ENCODE measurements at places on chromosomes 3 and 15. TPM values are rescaled to one million over a fixed set of nuclear protein-coding genes. Genes with fewer than 3 reads are reported as not detected.

DNA sequence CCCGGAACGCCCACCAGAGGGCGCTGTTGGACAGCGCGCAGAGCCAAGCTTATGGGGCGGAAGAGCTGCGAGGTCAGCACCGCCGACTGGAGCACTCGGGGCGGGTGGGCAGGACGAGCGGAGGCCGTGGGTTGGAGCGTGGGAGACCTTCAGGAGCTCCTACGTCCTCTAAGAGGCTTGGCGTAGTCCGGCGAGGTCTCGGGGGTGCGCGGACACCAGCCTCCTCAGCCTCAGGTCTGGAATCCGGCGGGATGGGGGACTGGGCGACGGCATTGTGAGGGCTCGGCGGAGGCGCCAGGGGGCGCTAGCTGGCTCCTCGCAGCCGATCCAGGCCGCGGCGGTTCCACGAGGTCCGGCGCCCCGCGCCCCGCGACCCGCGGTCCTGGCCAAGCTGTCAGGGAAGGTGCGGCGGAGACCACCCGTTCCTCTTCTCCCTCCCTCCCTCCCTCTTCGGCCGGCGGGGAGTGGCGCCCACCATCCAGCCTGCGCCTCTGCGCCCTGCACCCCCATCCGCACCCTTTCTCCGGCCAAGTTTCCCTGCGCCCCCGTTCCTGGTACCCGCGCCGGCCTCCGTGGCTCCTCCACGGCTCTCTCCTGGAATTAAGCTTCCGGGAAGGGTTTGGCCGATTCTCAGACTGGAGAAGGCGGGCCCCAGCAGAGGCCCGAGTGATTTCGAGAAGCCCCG lies 24.3 kb upstream of the POLG start:
- no peaks in the 10 kb centered on the region for H3K36me3 ChIP-seq
- peak; percentile 77 for DNase-seq
- peaks cover 99% of the 10 kb centered on the region for H3K27me3 ChIP-seq

DNA sequence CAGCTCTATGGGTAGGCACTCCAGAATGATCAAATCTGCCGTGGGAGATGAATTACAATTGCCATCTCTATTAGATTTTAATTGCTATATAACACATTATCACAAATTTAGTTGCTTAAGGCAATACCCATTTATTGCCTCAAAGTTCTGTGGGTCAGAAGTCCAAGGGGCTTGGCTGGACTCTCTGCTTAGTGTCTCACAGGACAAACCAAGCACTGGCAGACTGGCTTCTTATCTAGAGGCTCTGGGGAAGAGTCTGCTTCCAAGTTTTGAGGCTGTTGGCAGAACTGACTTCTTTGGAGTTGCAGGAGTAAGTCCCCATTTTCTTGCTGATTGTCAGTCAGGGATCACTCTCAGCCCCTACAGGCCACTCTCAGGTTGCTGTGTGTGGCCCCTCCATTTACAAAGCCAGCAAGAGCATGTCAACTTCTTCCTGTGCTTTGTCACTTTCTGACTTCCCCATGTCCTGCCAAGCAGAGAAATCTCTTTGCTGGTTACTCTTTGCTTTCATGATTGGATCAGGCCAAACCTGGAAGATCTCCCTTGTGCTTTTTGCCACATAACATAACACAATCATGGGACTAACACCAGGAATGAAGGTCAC lies 93.5 kb upstream of the PRICKLE2 start:
- no peaks in the 10 kb centered on the region for H3K27me3 ChIP-seq
- H3K27ac ChIP-seq, result no peak overlapping the region
- no peak overlapping the region for H3K4me3 ChIP-seq
- H3K36me3 ChIP-seq, result no peaks in the 10 kb centered on the region
- H3K4me1 ChIP-seq, result no peaks in the 10 kb centered on the region
- no peak for DNase-seq

- H3K36me3 ChIP-seq, result no peaks in the 10 kb centered on the region
- H3K4me1 ChIP-seq, result no peaks in the 10 kb centered on the region
- no peak overlapping the region for H3K27ac ChIP-seq
- DNase-seq, result peak; percentile 4
- H3K4me3 ChIP-seq, result no peak overlapping the region
- no peaks in the 10 kb centered on the region for H3K27me3 ChIP-seq
Measured at GRCh38 chr3:46710671-46711295, 6.9 kb downstream of the PRSS50 start.

DNA sequence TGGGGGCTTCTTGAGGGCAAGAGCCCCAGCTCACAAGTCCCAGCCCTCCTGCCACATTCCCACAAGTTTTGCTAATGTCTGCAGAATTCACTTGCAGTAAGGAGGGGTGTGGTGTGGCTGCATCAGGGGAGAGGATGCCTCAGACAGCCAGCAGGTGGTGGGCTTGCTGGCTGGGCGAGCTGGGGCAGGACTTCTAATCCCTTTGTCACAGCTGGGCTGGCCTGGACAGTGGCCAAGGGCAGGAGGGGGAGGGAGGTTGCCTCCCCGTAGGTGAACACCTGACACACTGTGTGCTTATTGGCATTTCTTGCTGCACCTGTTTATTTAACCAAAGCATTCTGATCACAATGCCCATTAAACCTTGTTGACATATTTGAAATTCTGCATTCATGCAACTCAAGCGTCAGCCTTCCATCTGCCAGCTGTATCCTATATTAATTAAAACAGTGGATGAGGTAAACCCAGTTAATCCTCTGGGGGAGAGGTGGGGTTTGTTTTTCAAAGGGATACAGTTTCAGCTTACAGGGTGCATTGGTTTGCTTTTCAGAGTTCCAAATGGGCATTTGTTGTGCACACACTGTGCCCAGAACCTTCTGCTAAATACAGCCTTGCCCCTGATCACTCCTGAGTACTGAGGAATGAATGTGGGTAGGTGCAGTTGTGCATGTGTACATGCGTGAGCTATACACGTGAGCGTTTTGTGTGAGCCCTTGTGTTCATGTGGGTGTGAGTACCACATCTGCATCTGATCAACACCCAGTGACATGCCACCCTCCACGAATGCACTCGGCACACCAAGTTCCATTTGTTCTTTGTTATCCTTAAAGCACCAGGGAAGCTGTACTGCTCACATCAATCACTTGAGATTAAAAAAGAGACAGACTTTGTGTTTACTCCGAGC lies 268.7 kb downstream of the XXYLT1 start:
- H3K4me3 ChIP-seq, result no peak overlapping the region
- H3K4me1 ChIP-seq, result peaks cover 20% of the 10 kb centered on the region
- DNase-seq, result peak; percentile 72
- H3K27me3 ChIP-seq, result no peaks in the 10 kb centered on the region

GRCh38 chr3:172033396-172033795 lies 6.0 kb upstream of the FNDC3B start:
- H3K27ac ChIP-seq, result no peak overlapping the region
- DNase-seq, result no peak
- no peaks in the 10 kb centered on the region for H3K27me3 ChIP-seq
- H3K36me3 ChIP-seq, result no peaks in the 10 kb centered on the region
- no peak overlapping the region for H3K4me3 ChIP-seq

RASGRP1 gene
- 0.37 TPM for total RNA-seq

SOX2 gene
- not detected for total RNA-seq

SCG5 gene
- total RNA-seq, result not detected

ADGRG7 gene
- not detected for total RNA-seq

PLOD2 gene
- 17.5 TPM for total RNA-seq

Data from heart right ventricle (tissue), 16 donors.